ENCODE measurements at places on chromosomes 4 and X.

DNA sequence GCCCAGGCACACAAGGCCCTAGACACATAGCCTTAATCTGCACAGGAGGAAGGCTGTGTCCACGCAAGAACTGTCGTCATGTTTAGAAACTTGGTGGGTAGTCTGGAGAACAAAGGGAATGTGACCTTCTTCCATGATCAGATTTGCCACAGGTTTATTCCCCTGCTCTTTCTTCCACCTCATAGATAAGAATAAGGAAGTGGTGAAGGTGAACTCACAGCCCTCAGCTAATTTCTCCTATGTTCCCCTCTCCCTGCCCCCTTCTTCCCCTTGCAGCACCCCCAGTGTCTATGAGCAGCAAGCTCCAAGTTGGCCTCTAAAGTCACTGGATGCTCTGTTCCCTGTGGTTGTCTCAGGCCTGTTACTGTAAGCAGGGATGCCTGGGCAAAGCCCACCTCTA, 39.8 kb upstream of the LAS1L start:
- DNase-seq, result no peak

- no peak for DNase-seq
Observed at GRCh38 chrX:130216320-130216719, 44.6 kb downstream of the RAB33A start.

- DNase-seq, result no peak
Observed at GRCh38 chr4:124777007-124777406, 64.5 kb upstream of the ANKRD50 start.

- DNase-seq, result no peak
Observed at GRCh38 chr4:3436798-3437581, 4.8 kb upstream of the HGFAC start.

- DNase-seq, result no peak
Observed at GRCh38 chr4:56681853-56682525, 893 bp upstream of the HOPX start.

DNA sequence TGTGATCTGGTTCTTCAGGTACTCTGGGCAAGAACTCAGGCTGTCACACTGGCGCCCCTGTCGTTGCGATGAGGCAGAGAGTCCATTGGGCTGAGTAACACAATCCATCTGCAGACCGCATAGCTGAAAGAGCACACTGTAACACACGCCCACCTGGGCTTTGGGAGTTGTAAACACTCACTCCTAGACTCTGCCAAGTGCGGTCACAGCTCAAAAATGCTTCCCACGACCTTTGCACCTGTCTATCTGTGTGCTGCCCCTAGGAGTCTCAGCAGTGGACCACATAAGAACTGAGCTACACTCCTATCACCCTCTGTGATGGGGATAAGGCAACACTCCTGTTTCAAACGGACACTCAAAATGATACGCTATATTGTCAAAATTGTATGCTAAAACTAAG, 2028.3 kb downstream of the PCDH7 start:
- DNase-seq, result no peak

DNA sequence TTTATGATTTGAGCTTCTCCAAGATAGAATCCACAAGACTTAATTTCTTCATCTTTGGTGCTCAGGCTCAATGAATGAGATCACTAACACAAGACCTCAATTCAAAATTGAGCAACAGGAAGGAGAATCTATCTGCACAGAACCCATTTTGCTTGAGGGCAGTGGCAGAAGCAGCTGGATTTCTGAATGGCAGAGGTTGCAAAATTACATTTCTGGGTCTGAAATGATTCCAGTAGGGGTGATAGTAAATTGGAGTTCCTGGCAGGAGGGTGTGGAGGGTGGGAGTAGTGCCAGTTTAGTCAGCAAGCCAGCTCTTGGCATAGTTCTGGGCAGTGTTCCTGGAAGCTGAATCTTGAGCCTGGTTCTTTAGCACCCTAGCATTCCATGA, 281.1 kb downstream of the SLC7A11 start:
- DNase-seq, result no peak

DNA sequence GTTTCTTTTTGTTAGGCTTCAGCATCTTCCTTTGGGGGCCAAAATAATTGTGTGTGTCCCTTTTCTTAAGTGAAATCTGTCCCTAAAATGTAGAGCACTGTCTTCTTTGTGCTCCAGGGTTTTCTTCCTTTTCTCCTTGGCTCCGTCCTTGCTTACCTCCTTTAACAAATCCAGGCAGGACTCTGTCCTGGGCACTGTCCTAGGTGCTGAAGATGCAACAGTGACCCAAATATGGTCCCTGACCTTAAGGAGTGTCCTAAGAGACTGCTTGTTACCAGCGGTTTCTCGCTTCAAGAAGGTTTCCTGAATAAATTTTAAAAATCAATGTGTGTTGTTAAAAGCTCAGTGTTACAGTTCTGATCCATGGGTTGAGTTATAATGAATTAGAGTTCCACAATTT, 471.8 kb downstream of the KCNIP4 start:
- DNase-seq, result no peak

GRCh38 chr4:79679859-79680258, 271.8 kb upstream of the GK2 start:
- DNase-seq, result no peak

DNA sequence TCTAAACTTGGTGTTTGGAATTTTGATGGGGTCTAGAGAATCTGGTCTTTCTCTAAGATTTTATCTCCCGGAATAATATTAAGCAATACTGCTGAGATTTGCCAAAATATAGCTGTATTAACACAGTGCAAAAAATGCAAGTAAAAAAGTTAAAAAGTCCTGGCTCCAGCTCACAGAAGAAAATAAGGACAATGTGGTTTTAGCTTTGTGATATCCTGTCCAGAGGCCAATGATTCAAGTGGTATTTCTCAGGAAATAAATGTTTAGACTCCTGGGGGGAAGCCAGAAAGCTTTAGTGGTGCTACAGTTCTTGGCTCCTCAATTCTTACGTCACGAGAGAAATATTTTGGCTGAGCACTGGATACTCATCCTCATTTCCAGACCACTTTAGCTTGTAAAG, 40.9 kb upstream of the IL13RA2 start:
- no peak for DNase-seq

- no peak for DNase-seq
Observed at GRCh38 chr4:75658876-75659275, 14.3 kb downstream of the G3BP2 start.

- DNase-seq, result no peak
Observed at GRCh38 chr4:110501826-110502225, 25.9 kb downstream of the ENPEP start.

DNA sequence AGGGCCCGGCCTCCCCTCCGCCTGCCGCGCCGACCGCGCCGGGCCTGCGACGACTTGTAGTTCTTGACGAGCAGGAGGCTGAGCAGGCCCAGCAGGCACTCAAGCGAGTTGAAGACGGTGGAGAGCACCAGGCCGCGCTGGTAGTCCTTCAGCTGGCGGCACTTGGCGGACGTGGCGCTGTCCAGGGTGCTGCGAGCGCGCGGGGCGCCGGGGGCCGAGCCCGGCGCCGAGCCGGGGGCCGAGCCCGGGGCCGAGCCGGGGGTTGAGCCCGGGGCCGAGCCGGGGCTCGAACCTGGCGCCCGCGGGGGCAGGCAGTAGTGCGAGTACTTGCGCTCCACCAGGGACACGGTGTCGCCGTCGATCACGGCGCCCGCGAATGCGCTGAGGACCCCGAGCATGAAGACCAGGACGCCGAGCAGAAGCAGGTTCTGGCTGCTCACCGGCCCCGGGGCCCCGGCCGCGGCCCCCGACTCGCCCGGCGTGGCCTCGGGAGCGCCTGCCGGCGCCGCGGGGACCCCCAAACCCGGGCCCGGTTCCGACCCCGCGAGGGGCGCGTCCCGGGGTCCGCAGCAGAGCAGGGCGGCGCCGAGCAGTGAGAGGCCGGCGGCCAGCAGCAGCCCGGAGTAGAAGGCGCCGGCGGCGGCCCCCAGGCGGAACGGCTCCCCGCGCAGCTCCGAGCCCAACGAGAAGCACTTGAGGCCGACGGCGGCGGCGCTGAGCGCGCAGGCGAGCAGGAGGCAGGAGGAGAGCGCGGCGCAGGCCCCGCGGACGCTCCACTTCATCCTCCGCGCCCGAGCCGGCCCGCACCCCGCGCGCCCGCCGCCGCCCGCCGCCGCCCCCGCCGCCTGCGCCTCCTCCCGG, 584 bp downstream of the TMEM271 start:
- DNase-seq, result no peak

- no peak for DNase-seq
Observed at GRCh38 chr4:79613269-79613935, 205.4 kb upstream of the GK2 start.

DNA sequence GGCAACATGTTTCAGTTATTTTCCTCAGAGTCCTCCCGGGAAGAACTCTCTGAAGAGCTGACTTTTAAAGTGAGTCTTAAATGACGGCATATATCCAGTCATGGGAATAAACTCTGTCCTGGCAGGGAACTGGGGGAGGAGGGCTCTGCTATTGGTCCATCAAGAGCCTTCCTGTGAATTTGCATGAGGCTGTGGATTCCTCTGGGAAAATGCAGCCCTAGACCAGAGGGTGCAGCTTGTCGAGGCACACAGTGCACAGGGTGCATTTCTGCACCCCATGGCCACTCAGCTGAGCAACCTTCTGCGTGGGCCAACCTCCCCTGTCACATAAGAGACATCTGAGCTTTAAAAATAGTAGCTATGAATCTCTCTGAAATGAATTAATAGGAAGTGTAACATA, 360.0 kb downstream of the GALNTL6 start:
- DNase-seq, result no peak

- no peak for DNase-seq
Observed at GRCh38 chr4:8435656-8436121, 4.8 kb downstream of the ACOX3 start.

DNA sequence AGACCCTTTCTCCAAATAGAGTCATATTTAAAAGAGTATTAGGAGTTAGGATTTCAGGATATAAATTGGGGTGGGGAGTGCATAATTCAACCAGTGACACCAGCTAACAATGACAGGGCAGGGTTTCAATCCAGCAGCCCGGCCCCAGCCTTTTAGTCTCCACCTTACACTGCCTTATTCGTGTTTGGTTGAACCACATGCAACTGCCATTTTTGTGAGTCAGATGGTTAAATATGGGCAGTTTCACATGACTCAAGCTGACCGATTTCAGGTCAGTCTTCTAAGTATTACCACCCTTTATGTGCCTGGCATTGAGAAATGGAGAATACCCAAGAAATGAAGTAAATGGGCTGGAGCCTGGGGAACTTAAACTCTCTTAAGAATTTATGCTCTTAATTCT, 102.8 kb downstream of the STOX2 start:
- DNase-seq, result no peak

- no peak for DNase-seq
Observed at GRCh38 chr4:8025668-8026067, 86.0 kb upstream of the AFAP1 start.

GRCh38 chr4:185211035-185211434, 1.6 kb downstream of the SNX25 start:
- no peak for DNase-seq

DNA sequence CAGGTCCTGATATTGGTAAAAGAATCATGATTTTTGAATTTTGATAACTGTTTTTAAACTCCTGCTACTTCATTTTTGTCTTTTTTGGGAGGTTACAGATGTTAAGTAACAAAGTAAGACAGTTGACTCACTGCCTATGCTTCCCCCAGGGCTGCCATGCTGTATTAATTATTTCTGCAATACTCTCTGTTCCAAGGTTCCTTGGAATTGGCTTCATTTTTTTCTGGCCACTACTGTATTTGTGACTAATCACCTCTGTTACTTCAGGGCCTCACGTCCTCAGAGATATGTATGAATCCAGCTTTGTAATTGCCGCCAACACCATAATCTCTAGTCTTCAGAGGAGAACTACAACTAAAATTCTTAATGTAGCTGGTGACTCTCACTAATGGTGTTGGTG, 1729.3 kb downstream of the C4orf33 start:
- no peak for DNase-seq

DNA sequence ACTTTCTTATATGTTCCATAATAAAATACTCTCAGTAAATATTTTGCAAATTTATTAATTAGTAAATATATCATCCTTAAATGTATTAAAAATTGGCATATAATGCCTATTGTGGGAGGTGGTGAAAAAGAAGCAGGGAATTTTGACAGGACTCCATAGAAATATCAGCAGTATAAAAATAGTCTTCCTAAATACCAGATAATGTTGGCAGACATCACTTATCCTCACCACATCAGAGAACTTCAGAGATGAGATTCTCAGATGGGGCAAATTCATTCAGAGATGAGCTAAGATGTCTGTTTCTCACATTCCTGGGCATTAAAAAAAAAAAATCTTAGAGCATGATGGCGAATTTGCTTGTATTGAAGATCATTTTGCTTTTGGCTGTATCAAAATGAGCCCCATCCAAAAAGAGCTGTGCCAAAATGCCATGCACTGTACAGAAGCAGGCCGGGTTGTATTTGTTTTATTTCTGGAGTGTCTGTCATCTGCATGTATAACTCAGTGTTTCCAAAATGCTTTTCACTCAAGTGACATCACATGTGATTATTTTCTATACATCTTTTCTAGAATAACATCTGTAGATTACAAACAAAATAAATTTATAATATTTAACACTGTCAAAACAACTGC, 41.7 kb downstream of the ATP8A1 start:
- no peak for DNase-seq

- DNase-seq, result no peak
Observed at GRCh38 chrX:37686996-37687395, 1.4 kb downstream of the XK start.
